ENCODE measurements at places on chromosomes 2 and 18.

DNA sequence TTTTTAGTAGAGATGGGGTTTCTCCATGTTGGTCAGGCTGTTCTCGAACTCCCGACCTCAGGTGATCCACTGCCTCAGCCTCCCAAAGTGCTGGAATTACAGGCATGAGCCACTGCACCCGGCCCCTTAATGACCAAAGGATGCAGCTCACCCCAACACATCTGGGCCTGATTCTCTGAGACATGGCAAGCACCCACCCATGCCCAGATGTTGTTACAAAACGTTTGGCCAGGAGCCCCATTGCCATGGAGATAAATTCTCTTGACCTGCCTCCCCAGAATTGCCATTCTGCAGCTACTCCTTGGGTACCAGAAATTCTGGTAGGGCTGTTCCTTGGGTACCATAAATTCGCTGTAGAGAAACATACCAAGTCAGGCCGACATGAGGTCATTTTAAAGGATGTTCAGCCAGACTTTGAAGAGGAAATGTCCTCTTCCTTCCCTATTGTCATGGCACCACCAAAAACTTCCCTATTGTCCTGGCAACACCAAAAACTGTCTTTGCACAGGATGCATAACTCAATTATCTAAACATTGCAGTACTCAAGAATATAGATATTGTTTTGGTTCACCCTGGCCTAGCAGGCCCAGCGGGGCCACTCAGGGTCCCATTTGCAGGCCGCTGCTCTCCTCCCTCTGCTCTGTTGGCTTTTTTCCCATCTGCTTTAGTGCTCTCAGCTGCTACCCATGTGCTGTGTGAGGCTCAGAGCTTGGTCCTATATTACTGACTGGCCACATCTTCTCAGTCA lies 160.9 kb upstream of the TTC39C start:
- no peak for DNase-seq

DNA sequence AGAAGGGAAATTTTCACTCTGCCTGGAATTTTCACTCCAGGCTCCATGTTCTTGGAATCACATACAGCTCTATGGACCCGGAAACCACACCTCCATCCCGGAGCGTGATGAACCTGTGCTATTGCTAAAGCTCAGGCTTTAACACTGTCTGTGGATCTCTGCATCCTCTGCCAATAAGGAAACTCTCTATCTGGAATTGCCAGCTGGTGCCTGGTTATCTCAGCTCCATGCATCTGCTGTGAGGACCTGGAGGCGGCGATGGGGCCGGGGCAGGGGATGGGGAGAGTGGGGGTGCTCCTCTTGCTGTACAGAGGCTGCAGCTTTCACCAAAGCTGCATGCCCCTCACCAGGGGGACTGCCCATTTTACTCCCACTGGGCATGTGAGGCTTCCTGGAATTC lies 754.0 kb upstream of the SOX11 start:
- no peak for DNase-seq

DNA sequence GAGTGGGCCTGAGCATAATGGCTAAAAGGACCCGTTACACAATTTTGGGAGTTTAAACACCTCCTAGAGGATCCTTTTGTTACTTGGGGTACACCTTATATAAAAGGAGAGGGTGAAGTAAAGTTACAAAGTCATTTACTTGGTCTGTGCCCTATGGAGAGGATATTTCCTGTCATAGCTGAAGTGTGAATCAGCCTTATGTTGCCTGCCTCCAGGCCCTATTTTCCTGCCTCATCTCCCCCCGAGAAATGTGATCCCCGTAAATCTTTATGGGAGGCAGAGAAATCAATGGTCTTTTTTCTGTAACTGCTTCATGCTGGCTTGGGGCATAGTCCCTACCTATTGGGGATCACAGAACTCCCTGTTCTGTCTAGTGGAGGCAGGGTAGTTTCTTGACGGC lies 906.6 kb downstream of the DSC3 start:
- DNase-seq: no peak

DNA sequence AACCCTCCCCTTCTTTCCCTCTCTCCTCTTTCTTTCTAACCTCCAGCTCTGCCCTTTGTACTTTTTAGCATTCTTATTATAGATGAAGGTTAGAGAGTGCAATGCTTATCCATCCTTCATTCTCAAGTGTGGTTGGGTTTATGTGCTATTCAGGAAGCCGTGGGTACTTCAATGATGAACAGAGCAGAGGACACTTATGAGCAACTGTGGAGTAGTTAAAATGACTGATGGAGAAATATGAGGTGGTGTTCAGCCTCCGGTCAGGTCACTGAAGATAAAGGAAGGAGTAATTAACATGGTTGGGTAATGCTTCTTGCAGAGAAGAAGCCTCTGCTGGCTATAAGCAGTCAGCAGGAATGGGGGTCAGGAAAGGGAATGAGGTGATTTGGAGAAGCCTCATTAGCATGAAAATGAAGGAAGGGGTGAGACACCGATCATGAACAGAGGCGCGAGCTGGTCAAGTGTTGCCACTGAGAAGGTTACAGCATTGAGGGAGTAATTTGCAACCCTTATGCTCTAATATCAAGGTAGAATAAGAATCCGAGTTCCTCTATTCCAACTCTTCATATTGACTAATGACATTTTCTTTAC lies 174.7 kb downstream of the LPIN1 start:
- no peak for DNase-seq

DNA sequence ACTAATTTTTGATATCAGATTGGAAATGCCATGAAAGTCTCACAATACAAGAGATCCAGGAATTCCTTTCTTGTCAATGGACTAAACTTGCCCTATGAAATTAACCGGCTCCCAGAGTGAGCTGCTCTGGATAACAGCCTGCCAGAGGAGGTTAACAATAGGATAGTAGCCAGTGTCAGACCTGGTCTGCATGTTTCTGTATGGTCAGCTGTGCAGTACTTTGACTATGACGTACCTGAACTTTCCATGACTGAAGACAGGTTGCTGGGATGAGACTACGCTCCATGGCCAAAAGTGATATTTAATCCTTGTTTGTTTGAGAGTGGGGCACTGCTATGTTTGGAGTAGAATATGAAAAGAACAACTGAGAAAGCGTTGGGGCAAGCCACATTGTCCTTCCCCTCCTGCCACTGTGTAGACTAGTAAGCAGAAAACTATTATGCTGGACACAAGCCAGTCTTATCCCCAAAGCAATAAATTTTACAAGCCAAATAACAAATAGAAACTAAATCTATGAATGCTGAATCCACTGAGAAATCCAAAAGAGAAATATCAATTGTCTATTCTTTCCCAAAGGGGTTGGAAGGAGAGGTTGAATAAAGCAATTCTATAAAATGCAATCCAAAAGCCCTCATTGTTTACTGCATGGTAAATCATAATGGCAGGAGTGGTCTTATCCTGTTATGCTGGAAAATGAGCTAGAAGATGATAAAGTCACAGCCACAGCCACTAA lies 115.5 kb upstream of the CYP26B1 start:
- DNase-seq: no peak

- DNase-seq: no peak
Measured at GRCh38 chr2:58720033-58720769, 479.1 kb upstream of the FANCL start.

- DNase-seq: no peak
Measured at GRCh38 chr2:109143214-109144187, 14.5 kb downstream of the SH3RF3 start.

GRCh38 chr2:204479557-204479956 lies 65.7 kb upstream of the PARD3B start:
- DNase-seq: no peak

- no peak for DNase-seq
Measured at GRCh38 chr2:43375746-43376522, 149.5 kb upstream of the ZFP36L2 start.

DNA sequence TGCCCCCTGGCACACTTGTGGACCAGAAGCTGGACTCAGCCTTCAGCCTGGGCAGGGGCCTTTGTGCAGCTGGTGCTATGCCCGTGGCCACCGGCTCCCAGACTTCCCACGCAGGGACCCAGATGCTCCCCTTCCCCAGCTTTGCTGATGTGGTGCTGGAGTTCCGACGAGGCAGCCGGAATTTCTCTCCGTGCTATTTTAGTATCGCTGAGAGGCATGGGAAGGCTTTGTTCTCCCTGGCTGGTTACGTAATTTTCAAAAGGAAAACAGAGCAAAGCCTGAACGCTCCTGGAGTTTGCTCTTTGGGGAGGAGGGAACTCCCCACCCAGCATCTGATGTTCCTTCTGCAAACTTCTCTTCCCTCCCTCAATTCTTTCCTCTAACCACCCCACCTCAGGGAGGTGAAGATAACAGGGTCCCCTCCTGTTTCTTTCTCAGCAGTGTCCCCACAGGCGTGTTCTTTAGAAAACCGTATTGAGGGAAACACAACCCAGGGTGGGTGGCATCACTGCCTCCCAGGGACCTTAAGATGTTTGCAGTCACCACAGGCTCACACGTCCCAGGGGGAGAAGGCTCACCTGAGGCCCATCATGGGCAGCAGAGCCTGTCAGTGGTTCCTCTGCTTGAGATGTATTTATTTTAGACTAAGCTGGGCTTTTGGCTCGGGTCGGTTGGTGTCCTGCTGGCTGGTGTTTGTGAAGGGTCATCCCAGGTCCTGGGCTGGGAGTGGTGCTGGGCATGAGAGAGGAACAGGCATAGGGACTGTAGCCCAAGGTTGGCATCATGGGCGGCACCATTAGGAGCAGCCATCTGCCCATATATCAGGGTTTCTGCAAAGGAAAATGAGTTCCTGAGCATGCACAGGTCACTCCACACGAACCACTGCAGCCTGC lies 95.0 kb downstream of the MAPK4 start:
- no peak for DNase-seq
